CD4-positive, CD25-positive, alpha-beta regulatory T cell (primary cell): ENCODE measurements at places on chromosomes 11 and 22.

DNA sequence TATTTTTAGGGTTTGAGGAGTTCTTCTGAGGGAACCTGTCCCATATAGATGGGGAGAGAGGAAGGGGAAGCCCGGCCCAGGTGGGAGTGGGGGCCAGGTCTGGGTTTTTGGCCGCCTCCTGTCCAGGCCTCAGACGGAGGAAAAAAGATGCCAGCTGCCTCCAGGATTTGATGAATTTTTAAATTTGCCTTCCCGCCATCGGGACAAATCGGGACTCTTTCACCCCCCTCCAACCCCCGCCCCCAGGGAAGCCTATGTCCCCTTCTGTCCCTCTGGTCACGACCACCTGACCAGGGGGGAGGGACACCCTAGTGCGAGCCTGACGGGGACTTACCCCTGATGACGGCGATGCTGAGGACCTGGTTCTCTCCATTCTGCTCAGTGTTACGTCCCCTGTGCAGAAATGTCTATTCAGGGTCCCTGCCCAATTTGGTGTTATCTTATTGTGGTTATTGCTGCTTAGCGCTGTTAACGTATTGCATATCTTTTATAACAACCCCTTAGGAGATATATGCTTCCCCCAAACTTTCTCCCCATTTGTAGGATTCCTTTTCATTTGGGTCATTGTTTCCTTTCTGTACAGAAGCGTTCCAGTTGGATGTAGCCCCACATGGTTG is 115.9 kb upstream of the GRK3 start:
- peak; percentile 22 for DNase-seq

GRCh38 chr11:2474059-2474901 is 29.5 kb downstream of the KCNQ1 start:
- DNase-seq, result no peak

DNA sequence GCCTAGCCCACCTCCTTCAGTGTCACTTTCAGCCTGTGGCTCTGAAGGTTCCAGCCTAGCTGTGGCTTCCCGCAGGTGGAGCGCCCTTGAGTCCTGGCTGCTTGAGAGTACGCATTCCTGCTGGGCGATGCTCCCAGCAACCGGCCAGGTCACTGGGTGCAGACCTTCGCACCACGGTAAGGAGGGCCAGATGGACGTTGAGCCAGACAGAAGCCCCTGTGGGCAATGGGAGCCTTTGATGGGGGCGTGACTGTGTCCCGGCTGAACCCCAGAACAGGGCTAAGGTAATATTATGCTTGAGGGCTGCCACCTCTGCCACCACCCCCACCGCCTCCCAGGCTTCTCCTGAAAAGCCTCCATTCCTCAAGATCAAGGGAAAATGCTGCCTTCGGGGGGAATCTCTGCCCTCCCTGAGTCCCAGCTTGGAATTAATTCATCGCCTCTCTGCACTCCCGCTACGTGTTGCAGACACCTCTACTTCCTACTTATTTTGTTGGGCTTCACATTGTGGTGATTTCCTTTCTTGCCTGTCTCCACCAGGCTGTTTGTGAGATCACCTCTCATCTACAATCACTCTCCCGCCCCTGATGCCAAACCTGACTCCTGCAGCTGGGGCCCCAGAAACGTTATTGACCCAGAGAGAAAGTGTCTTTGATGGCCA is 144.9 kb upstream of the NECTIN1 start:
- DNase-seq, result no peak

GRCh38 chr11:27933992-27934829 is 173.7 kb downstream of the KIF18A start:
- no peak for DNase-seq
